ENCODE measurements at places on chromosomes 4 and X.

DNA sequence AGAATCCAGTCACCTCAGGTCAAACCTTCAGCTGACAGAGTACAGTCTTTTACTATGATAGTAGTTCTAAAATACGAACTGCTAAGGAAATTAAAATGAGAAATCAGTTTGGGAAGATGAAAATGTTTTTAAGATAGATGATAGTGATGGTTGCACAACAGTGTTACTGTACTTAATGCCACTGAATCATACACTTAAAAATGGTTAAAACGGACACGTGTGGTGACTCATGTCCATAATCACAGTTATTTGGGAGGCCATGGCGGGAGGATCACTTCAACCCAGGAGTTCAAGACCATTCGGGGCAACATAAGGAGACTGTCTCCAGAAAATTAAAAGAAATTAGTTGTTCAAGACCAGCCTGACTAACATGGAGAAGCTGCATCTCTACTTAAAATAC, 41.4 kb downstream of the ABHD18 start:
- no peak for DNase-seq

- DNase-seq: no peak
Observed at GRCh38 chr4:158914218-158914617, 145.4 kb downstream of the FNIP2 start.

DNA sequence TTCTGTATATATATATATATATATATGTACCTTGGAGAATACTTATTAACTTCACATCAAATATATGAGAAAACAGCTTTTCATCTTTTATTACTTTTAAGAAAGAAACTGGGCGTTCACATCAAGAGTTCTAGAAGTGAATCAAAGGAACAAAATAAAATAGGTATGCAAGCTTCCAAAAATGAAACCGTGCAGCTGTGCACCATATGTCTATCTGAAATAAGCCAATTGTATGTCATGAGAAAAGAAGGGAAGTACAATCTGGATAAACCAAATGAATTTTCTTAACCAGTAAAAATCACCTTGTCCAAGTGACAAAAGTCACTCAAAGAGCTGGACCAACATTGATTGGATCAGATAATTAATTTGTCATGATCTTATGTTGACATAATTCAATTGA, 405.4 kb upstream of the TECRL start:
- no peak for DNase-seq

DNA sequence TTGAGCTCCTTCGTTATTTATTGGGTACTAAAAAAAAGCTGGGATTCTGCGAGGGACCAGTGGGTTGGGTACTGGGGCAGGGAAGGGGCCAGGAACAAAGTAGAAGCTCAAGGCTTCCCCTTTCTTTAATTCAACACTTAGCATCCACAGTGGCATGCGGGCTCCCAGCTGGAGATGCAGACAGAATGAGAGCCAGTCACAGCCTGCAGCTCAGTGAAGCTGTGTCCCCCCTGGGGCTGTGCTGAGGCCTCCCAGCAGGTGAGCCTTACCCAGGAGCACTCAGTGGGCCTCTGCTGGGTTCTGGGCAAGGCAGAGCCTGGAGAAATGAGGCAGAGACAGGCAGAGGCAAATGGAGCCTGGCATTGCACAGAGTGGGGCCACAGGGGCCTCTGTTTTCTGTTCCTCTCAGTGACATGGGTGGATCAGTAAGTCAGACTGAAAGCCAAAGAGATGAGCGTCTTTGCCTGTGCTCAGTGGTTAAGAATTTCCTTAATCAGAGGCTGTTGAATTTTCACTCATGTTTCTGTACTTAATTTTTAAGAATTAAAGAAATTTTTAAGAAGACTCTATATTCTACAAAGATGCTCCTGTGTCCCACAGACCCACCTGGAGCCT, 181.4 kb upstream of the RBPJ start:
- DNase-seq: no peak

- DNase-seq: no peak
Observed at GRCh38 chr4:99625369-99625768, 32.3 kb downstream of the C4orf54 start.

- no peak for DNase-seq
Observed at GRCh38 chr4:146633471-146633800, 5.3 kb upstream of the POU4F2 start.

DNA sequence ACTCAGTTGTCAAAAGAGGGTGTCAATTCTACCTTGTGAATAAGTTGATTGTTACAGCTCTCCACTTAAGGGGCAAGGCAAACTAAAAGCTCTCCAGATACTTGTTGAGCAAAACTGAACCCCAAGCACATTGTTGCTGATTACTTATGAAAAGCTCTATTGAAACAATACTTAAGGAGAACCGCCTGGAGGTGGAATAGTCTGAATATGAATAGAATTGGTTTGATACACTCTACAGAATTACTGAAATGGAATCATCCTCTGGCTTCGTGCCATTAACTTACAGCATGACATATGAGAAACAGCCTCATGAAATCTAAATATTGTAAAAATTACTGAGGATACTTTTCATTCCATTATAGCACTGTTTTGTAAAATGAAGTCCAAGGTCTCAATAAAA, 127.0 kb upstream of the SH3RF1 start:
- peak; percentile 84 for DNase-seq

GRCh38 chrX:136039968-136040367, 54.7 kb downstream of the SLC9A6 start:
- no peak for DNase-seq

DNA sequence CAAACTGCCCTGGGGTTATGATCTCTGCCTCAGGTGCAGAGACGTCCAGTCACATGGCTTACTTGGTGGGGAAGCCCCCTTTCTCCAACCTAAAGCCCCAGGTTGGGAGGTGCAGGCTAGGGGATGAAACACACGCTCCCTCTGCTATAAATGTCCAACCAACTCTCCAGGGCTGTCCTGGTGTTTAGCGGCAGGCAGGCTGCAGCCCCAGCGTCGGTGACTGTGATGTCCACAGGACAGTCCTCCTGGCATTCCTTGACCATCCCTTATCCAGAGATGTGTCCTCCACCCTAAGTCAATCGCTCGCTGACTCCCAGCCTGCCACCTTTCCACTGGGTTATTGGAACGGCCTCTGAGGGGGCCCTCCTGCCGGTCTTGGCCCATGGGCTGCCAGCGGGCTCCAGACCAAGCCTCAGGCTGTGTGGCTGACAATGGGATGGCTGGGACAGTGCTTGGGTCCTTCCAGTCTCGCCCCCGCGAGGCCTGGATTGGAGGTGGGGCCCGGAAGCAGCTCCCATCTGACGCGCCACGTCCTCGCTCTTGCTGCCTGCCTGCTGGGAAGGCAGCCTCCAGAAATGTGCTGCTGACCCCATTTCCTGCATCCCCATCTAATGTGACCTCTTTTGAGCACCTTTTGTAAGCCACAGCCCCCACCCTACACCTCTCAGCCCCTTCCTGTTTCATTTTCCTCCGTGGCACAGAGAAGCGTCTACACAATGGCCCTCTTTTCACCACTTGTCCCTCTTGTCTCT, 60.8 kb upstream of the ADRA2C start:
- no peak for DNase-seq

DNA sequence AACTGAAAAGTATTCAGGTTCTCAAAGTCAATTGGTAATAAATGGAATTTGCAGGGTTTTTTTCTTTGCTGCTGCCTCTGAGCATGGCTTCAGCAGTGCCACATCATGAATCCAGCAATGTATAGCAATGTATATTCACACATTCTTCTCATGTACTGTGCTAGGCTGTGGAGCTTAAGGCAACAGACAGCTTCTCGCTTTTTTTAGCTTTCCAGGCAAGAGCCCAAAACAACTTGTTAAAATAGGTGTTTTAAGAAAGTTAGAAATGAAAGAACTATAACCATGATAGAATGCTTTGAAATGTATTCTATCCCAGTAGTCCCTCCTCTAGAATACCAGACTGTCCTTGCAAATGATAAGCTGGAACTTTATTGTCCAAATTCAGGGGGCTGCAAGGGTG, 30.4 kb downstream of the SMIM43 start:
- no peak for DNase-seq

GRCh38 chr4:80124246-80125211, 51.5 kb upstream of the ANTXR2 start:
- DNase-seq: no peak

DNA sequence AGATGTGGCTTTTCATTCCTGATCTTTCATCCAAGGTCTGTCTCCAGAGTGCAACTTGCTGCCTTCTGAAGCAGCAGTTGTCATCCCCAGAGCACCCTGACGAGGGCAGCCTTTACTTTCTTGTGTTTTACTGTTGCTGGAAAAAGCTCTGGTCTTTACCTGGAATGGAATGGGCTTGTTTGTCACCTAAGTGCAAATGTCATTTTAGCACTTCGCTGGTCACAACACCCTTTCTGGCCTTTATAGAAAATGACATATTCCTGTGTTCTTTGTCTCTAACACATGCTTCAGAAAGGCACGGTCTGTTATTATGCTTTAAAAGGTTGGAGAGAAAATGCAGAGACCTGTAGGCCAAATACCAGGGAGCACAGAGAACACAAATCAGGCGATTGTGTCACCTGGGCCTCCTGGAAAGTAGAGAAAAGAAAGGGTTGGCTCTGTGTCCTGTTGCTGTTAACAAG, 332.7 kb upstream of the IGFBP7 start:
- DNase-seq: peak; percentile 47

DNA sequence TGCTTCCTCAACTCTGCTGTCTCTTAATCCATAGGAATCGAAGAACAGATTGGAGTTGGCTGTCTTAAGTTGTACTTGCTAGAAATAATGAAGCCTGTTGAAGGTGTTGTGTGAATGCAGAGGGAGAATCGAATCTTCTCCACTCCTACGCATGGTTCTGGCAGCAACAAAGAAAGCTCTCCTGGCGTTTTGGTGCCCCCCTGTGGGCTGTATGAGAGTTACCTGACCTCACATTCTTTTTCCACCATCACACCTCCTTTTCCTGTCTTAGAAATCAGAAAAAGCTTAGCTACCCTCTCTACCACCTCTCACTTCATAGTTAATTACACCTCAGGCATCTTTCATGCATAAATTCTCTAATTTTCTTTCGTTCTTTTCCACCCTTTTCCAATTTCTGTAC, 16.3 kb downstream of the KLF8 start:
- DNase-seq: no peak

DNA sequence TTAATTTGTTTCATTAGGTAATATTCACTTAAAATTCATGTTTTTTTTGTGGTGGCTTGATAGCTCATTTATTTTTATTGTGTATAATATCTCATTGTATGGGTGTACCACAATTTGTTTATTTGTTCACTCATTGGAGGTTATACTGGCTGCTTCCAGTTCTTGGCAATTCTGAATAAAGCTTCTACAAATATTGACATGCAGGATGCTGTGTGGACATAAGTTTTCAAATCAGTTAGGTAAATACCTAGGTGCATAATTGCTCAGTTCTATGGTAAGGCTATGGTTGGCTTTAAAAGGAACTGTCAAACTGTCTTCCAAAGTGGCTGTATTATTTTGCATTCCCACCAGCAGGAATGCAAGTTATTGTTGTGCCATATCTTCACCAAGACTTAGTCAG, 504.5 kb upstream of the GALNTL6 start:
- peak; percentile 35 for DNase-seq

DNA sequence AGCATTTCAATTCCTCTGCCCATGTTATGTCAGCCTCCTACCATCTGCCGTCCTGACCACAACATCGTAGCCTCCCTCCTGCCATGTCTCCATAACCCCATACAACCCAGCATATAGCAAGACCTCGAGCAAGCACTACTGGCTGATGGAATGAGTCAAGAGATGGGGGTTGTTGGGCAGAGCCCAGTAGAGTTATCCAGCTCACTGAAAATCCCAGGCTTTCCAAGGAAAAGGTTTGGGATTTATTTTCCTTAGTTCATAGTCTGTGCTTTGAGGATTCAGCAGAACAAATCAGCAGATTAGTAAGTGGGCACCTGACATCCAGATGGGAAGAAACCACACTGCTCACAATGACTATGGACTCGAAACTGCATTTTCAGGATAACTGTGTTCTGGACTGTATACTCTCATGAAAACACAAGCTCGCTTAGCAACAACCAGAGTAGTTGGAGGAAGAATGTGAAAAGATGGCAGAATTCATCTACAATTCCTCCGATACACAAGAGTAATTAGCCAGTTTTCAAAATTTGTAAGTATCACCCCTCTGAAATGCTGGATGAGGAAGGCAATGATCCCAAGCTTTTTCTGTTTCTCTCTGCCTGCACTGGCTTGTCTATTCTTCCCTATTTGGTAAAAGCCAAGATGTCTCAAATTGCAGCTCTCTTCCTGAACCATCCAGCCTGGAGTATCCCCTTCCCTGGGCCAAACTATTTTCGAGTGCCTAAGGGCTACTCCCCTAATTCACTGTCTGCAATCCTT, 186.2 kb upstream of the TBL1X start:
- DNase-seq: no peak

- DNase-seq: no peak
Observed at GRCh38 chr4:158782551-158783360, 13.9 kb downstream of the FNIP2 start.

GRCh38 chr4:96626023-96626422, 786.1 kb downstream of the PDHA2 start:
- DNase-seq: no peak

- DNase-seq: no peak
Observed at GRCh38 chr4:108901291-108901690, 138.4 kb upstream of the ETNPPL start.

DNA sequence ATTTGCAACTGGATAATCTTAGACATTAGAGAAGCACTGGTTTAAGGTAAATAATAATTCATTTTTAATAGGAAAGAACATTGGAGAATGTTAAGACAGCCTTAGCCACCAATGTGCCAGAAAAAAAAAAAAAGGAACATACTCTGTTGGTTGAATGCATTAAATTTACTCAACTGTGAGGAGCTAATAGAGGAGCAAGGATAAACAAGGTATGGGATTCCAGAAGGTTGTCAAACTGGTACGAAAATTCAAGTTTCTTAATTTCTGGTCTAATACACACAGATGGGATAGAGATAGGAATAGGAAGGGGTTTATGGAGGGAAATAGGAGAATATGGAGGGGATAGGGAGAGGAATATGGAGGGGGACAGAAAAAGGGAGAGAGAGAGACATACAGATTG, 1096.6 kb downstream of the ARAP2 start:
- no peak for DNase-seq

- DNase-seq: peak; percentile 63
Observed at GRCh38 chr4:73776321-73776729, 36.0 kb downstream of the CXCL8 start.

- DNase-seq: no peak
Observed at GRCh38 chr4:25775166-25775565, 87.6 kb downstream of the SEL1L3 start.

- DNase-seq: no peak
Observed at GRCh38 chr4:74504212-74504611, 59.3 kb downstream of the AREG start.

- DNase-seq: no peak
Observed at GRCh38 chr4:37628977-37629609, 57.1 kb downstream of the RELL1 start.

- DNase-seq: no peak
Observed at GRCh38 chr4:84394386-84394785, 104.7 kb downstream of the NKX6-1 start.

GRCh38 chr4:18020145-18020670, 1.3 kb downstream of the LCORL start:
- no peak for DNase-seq

Data from NCI-H2029 (cell line).